GM23338 (cell line): ENCODE measurements at places on chromosomes 12 and 14.

GRCh38 chr12:12776261-12776660 is 9.2 kb upstream of the APOLD1 start:
- DNase-seq, result no peak

GRCh38 chr14:73761618-73762355 is 47.6 kb upstream of the PNMA1 start:
- no peak for DNase-seq

DNA sequence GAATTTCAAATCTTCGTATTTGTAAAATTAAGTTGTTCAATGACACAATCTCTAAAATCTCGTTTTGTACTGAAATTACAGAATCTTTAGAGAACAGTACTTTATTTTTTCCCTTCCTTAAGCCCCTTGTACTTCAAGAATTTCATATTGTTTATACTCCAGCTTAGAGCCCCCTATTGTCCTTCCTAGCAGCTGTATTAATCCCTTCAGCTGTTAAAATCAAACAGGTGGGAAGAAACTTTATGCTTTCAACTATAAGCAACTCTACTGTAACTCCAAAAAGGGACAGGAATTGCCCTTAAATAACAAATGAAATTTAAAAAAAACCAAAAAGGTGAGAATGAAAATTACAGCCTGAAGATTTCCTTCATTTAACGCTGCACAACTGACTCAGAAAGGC is 1.7 kb downstream of the NACA start:
- DNase-seq, result no peak

DNA sequence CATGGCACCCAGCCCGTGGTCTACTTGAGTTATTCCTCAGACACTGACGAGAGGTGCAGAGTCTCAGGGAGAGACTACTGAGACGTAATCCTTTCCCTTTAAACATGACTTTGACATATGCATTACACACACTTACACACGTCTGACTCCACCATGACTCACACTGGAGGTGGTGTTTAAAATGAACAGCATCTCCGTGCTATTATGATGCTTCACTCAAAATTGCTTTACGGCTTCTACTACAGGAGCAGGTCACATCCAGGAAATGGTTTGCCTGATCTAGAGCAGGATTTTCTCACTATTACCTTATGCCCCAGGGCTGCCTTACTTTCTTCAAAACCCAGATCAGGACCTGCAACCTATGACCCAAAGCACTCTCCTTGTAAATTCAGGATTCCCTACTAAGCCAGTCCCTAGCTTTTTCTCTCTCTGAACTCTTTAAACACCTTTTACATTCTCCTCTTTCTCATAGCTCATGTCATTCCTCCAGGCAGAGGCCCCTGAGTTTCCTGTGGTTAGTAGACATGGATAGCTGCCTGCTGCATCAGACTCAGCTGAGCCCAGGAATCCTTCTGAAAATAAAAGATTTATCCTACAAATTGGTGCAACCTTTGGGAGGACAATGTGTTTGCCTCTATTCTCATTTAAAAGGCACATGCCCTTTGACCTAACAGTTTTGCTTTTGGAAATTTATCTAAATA is 31.2 kb downstream of the TMCC3 start:
- no peak for DNase-seq

- no peak for DNase-seq
Measured at GRCh38 chr12:62319058-62319457, 58.9 kb downstream of the USP15 start.

GRCh38 chr14:56555921-56556570 is 23.6 kb upstream of the TMEM260 start:
- DNase-seq, result peak; percentile 79

DNA sequence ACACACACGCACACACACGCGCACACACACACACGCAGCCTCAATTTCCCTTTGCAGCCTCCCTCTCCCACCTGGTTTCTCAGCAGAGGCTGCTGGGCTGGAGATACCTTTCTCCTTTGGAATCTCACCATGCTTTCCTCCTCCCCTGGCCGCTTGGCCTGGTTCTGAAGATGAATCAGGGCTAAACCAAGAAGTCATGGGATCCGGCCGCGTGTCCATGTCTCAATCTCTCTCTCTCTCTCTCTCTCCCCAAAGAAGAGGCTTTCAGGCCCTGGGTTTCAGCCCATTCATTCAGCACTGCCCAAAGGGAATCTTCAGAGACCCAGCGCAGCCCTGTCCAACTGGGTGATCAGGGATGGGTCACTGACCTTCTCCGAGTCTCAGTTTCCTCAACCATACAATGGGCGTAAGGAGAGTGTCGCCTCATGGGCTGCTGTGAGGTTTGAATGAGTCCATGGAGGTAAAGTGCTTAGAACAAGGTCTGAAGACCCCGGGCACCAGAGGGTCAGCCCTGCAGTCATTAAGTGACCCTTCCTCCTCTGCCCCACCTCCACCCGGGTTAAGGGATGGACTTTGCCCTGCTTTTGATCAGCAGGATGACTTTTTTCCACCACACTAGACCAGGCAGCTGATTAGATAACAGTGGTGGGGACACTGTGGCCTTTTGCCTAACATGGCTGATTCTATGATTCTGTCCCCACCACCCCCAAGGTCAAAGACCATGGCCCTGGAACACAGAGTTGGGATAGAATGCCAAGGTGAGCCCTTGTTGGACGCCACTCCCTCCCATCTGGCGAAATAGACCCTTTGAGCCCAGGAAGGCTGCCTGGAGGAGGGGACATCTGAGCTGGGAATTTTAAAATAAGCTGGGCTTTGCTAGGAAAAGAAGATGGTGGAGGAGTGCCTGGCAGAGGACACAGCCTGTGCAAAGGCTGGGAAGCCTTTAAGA is 42.1 kb downstream of the SCARB1 start:
- DNase-seq, result no peak

DNA sequence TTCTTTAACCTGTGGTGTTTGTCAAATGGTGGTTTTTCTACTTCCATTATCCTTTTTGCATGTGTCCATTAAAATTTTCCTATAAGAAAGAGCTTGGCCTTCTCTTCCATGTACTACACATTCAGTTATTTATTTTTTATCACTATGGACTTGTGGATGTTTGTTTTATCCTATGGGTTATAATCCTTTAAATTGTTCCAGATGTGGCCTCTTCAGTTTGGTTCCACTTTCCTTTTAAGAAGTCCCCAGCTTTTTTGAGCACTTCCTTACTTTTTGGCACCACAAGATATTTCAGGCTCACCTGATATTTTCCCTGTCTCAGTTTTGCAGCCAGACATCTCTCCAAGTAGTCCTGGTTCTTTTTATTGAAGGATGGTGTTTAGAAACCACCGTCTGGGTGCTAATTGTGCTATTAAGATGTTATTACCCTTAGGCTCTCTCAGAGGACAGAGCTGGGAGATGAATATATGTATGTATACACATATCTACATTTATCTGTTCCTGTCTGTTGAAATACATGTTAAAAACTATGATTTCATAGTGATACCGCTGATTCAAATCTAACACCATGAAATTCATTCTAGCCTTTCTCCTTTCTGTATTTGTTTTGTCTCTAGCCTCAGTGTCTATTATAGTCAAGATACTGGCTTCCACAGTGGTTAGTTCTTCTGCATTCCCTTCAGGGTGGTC is 408.5 kb upstream of the RGS6 start:
- DNase-seq, result no peak

DNA sequence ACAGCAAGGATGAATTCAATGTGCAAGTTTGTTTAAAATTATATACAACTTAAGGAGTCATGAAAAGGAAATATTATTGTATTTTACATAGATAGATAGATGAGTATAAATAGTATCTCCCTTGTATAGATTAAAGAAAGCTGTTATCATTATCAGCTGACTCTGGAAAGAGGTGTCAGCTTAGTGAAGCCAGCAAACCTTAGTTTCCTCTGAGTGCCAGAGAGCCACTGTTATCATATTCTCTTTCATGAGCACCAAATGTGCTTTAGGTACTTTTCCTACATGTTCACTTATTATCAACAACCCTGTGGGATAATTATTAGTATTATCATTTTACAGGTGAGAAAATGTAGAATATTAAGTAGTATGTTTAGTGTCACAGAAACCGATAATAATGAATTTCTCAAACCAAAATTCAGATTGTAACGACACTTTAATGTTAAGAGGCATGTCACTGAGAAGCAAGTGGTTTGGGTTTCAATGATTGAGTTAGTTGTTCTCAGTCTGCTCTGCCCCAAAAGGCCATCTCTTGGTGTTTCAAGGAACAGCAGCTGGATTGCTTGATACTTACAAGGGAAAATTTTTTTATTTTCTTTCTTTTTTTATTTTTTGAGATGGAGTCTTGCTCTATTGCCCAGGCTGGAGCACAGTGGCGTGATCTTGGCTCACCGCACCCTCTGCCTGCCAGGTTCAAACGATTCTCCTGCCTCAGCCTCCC is 53.7 kb downstream of the PLEKHA5 start:
- peak; percentile 63 for DNase-seq

- no peak for DNase-seq
Measured at GRCh38 chr12:78210506-78210860, 379.8 kb downstream of the NAV3 start.

DNA sequence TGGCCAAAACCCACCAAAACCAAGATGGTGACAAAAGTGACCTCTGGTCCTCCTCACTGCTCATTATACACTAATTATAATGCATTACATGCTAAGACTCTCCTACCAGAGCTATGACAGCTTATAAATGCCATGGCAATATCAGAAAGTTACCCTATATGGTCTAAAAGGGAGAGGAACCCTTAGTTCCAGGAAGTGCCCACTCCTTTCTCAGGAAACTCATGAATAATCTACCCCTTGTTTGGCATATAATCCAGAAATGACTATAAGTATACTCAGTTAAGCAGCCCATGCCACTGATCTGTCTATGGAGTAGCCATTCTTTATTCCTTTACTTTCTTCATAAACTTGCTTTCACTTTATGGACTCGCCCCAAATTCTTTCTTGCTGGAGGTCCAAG is 43.0 kb upstream of the FUT8 start:
- DNase-seq, result no peak

GRCh38 chr14:69819607-69820006 is 22.6 kb upstream of the SLC10A1 start:
- DNase-seq, result no peak

GRCh38 chr14:68759017-68759560 is 33.8 kb downstream of the ZFP36L1 start:
- DNase-seq, result no peak

DNA sequence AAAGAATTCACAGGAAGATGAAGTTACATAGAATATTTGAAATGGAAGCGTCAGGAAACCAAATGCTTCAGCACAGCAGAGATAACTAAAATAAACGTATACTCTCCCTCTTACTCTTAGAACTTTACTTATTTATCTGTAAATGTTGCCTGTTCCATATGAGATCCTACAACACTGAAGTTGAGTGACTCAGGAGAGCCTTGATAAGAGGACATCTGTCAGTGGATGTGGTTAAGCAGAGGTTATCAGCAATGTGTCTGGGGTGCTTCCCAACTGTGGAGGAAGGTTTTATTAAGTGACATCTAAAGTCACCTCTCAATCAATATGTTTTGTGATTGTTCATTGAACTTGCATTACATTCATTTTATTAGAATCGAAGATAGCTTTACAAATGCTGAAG is 81.9 kb downstream of the NEDD1 start:
- DNase-seq, result no peak

GRCh38 chr14:39228509-39229221 is 5.0 kb upstream of the MIA2 start:
- DNase-seq, result no peak

GRCh38 chr12:54357506-54358190 is 6.6 kb downstream of the GPR84 start:
- no peak for DNase-seq

- no peak for DNase-seq
Measured at GRCh38 chr12:57153415-57153997, 6.1 kb upstream of the LRP1-AS start.

DNA sequence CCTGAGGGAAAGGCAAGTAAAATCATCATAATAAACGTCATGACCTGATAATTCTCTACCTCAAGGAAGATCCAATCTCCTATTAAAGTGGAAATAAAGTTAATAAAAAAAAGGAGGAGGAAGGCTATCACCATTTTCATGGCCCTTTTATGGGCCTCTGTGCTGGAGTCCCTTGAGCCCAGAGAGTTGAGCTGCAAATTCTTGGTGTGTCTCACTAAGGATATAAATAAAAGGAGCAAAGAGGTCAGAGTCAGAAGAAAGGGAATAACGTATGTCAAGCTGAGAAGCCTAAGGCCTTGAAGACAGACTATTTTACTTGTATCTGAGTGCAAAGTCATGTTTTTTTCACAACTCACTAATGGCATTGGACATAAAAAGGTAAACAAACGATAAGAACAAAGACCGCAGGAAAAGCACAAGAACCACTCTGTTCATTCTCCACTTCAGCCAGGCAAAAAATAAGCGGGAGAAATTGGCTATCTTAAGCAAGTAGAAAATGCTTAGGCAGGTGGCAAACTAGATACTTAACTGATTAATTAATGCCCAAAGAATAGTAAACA is 12.0 kb upstream of the SMIM10L1 start:
- DNase-seq, result no peak

- no peak for DNase-seq
Measured at GRCh38 chr14:70282666-70283065, 76.8 kb downstream of the COX16 start.

GRCh38 chr12:8034802-8035201 is 2.3 kb downstream of the FOXJ2 start:
- DNase-seq, result no peak

- DNase-seq, result no peak
Measured at GRCh38 chr12:50119387-50119786, 7.4 kb downstream of the COX14 start.

- peak; percentile 83 for DNase-seq
Measured at GRCh38 chr12:94261119-94261518, 112.7 kb downstream of the PLXNC1 start.

DNA sequence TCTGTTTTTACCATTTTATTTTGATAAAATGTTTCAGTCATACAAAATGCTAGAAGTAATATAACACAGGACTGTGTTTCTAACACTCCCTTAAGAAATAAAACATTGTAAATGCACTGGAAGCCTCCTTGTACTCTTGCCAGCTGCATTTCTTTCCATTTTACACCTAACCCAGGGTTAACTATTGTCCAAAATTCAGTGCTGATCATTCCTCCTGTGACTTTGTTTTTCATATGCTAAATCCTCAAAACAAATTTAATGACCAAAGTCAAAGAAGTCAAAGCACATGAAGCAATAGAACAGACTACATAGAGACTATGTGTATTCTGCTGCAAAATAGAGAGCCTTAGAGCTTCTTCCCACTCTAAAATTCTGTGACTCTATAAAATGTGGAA is 420.3 kb upstream of the PRICKLE1 start:
- no peak for DNase-seq

DNA sequence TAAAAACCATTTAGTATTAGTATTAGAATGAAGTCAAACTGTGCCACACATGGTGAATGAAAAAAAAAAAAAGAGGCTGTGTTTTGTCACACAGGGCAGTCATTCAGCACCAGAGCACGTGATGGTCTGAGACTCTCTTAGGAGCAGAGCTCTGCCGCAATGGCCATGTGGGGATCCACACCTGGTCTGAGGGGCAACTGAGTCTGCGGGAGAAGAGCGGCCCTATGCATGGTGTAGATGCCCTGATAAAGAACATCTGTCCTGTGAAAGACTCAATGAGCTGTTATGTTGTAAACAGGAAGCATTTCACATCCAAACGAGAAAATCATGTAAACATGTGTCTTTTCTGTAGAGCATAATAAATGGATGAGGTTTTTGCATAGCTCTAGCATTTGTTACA is 12.2 kb upstream of the BDKRB1 start:
- no peak for DNase-seq
